ENCODE measurements at places on chromosomes 6 and 20. TPM values are rescaled to one million over a fixed set of nuclear protein-coding genes. Genes with fewer than 3 reads are reported as not detected.

RNF144B gene
- 5.2 TPM for total RNA-seq

LZTS3 gene
- total RNA-seq = 3.3 TPM

DNA sequence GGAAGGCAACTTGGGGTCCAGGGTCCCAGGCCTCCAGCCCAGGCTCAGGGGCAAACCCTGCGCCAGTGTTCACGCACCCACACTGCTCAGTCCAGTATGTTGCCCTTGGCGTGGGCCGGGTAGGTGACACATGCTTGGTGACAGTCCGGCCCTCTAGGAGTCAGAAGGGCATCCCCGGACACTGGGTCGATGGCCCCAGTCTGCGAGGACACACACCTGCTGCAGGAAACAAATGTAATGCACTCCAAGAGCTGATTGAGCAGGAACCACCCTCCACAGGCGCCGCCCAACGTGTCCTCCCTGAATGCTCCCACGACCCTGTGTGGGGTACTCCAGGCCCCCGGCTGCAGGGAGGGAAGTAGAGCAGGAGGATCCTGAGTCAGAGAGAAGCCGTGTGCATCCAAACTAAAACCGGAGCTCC, 160.7 kb downstream of the DLL1 start:
- H3K4me1 ChIP-seq = peaks cover 6% of the 10 kb centered on the region
- no peak for DNase-seq
- no peaks in the 10 kb centered on the region for H3K27me3 ChIP-seq
- no peaks in the 10 kb centered on the region for H3K36me3 ChIP-seq
- H3K27ac ChIP-seq = no peak overlapping the region
- H3K4me3 ChIP-seq = no peak overlapping the region

DUSP15 gene
- total RNA-seq = not detected

- no peak overlapping the region for H3K4me3 ChIP-seq
- DNase-seq = no peak
- H3K36me3 ChIP-seq = no peaks in the 10 kb centered on the region
- no peak overlapping the region for H3K27ac ChIP-seq
- peaks cover 11% of the 10 kb centered on the region for H3K4me1 ChIP-seq
- no peaks in the 10 kb centered on the region for H3K27me3 ChIP-seq
Measured at GRCh38 chr20:40892642-40893041, 136.0 kb upstream of the TOP1 start.

TNNC2 gene
- 1.5 TPM for total RNA-seq

DNA sequence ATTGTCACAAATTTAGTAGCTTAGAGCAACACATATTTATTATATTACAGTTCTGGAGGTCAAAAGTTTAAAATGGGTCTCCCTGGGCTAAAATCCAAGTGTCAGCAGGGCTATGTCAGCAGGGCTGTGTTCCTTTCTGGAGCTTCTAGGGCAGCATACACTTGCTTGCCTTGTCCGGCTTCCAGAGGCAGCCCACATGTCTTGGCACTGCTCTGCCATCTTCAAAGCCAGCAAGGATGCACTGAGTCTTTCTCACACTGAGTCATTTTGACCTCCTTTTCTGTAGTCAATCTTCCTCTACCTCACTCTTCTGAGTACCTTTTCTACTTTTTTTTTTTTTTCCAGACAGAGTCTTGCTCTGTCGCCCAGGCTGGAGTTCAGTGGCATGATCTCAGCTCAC, 39.0 kb downstream of the ADGRF4 start:
- H3K36me3 ChIP-seq = no peaks in the 10 kb centered on the region
- no peaks in the 10 kb centered on the region for H3K27me3 ChIP-seq

DNA sequence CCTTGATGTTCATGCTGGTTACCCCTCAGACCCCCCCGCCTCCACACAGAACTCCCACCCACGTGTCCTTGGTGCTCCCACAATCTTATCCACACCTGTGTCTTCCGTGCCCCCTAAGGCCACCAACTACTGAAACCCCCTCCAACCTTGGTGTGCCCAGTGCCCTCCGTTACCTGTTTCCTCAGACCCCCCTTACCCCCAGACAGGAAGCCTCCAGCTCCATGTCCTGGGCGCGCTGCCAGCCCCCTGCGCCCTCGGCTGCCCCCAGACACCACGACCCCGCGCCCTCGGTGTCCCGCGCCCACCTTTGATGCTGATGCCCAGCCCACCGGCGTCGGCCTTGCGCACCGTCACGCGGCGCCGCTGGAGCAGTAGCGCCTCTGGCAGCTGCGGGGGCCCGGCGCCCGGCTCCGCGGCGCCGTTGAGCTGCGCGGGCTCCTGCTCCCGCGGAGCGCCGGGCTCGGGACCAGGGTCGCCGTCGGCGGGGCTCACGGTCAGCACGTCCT, 504 bp downstream of the SNTA1 start:
- H3K36me3 ChIP-seq = no peaks in the 10 kb centered on the region
- peak overlapping the region; percentile 12 for H3K4me3 ChIP-seq
- no peaks in the 10 kb centered on the region for H3K27me3 ChIP-seq
- no peak overlapping the region for H3K27ac ChIP-seq

GRCh38 chr6:109053336-109053735, 41.3 kb downstream of the SESN1 start:
- DNase-seq = no peak
- H3K4me3 ChIP-seq = no peak overlapping the region
- H3K36me3 ChIP-seq = no peaks in the 10 kb centered on the region
- H3K27me3 ChIP-seq = no peaks in the 10 kb centered on the region

GRCh38 chr6:122184401-122184827, 215.0 kb upstream of the HSF2 start:
- H3K4me1 ChIP-seq = no peaks in the 10 kb centered on the region
- H3K4me3 ChIP-seq = no peak overlapping the region
- no peak for DNase-seq

DNA sequence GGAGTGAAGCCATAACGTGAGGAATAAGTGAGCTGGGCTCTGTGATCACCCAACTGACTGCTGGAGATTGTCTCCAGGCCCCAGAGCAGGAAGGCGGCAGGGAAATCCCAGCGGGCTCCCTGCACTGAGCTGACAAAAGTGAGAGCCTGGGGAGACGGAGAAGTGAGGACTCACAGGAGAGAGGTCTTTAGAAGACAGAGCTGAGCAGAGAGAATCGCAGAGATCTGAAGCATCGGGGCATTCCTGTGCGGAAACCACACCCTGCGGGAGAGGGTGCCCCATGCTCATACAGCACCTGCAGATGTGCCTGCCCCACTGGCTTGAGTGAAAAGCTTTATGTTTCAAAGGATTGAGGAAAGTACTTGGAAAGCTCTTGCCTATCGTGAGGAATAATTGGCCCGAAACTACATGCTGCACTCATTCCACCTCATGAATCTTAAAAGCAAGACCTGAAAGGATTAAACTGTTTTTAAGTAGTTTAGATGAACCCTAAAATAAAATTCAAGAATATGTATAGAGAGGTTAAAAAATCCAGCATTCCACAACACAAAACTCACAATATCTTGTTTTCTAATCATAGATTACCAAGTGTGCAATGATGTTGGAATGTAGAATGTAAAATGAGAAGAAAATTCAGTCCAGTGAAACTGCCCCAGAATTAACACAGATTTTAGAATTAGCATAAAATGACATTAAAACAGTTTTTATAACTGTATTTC, 17.7 kb upstream of the THBS2 start:
- no peaks in the 10 kb centered on the region for H3K36me3 ChIP-seq
- no peak overlapping the region for H3K27ac ChIP-seq
- H3K4me3 ChIP-seq = no peak overlapping the region
- DNase-seq = no peak

GRCh38 chr20:6707321-6707831, 60.1 kb upstream of the BMP2 start:
- H3K4me1 ChIP-seq = peaks cover 8% of the 10 kb centered on the region
- no peak overlapping the region for H3K4me3 ChIP-seq
- no peaks in the 10 kb centered on the region for H3K36me3 ChIP-seq

- no peak overlapping the region for H3K27ac ChIP-seq
- no peaks in the 10 kb centered on the region for H3K4me1 ChIP-seq
- no peaks in the 10 kb centered on the region for H3K27me3 ChIP-seq
- no peaks in the 10 kb centered on the region for H3K36me3 ChIP-seq
- no peak overlapping the region for H3K4me3 ChIP-seq
- DNase-seq = no peak
Measured at GRCh38 chr6:110270165-110270564, 88.0 kb downstream of the METTL24 start.

GRCh38 chr20:56111961-56112730, 106.8 kb upstream of the CBLN4 start:
- no peak overlapping the region for H3K4me3 ChIP-seq
- H3K4me1 ChIP-seq = no peaks in the 10 kb centered on the region
- no peak for DNase-seq
- no peaks in the 10 kb centered on the region for H3K27me3 ChIP-seq
- H3K36me3 ChIP-seq = no peaks in the 10 kb centered on the region

GRCh38 chr6:81547149-81547548, 205.3 kb downstream of the TENT5A start:
- H3K27me3 ChIP-seq = no peaks in the 10 kb centered on the region
- no peaks in the 10 kb centered on the region for H3K36me3 ChIP-seq
- no peak overlapping the region for H3K4me3 ChIP-seq
- no peak for DNase-seq
- H3K27ac ChIP-seq = no peak overlapping the region

GRCh38 chr6:159654483-159655098, 38.5 kb downstream of the SOD2 start:
- H3K27ac ChIP-seq = no peak overlapping the region
- DNase-seq = peak; percentile 69
- no peak overlapping the region for H3K4me3 ChIP-seq
- no peaks in the 10 kb centered on the region for H3K27me3 ChIP-seq
- H3K36me3 ChIP-seq = no peaks in the 10 kb centered on the region
- no peaks in the 10 kb centered on the region for H3K4me1 ChIP-seq

DNA sequence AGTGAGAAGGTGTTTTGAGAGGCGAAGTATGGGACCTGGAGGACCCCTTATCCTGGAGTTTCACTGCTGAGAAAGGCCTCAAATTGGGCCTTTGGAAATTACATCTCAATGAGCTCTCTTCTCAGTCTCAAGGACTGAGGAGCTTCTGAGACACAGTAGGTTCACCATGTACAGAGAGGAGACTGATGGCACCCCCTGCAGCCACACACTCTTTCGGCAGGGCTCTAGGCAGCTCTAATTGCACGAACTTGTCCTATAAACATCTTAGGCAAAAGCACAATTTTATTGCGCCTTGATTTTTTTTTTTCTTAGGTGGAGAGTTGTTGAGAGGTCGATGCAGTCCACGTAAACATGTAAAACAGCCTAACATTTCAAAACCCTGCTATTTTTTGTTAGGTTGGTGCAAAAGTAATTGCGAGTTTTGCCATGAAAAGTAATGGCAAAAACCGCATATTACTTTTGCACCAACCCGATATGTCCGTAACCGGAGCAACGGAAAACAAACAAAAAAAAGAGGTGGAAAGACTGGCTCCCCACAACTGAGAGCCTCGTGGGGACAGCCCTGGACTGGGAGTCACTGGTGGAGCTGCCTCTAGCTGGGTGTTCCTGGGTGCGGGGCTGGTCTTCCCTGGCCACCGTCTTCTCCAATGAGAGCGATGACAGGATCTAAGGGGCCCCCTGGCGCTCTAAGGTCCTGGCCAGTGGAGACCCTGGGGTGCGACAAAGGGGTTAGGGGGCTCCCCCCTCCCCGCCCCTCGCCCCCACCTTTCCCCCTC, 84.0 kb upstream of the EYA2 start:
- no peak overlapping the region for H3K4me3 ChIP-seq
- H3K36me3 ChIP-seq = no peaks in the 10 kb centered on the region

MRPL18 gene
- total RNA-seq = 29.6 TPM

TOX2 gene
- 1.2 TPM for total RNA-seq

GRCh38 chr20:16260911-16261310, 312.3 kb downstream of the KIF16B start:
- H3K27ac ChIP-seq = no peak overlapping the region
- no peaks in the 10 kb centered on the region for H3K36me3 ChIP-seq
- H3K4me3 ChIP-seq = no peak overlapping the region
- no peaks in the 10 kb centered on the region for H3K27me3 ChIP-seq
- DNase-seq = no peak

DNA sequence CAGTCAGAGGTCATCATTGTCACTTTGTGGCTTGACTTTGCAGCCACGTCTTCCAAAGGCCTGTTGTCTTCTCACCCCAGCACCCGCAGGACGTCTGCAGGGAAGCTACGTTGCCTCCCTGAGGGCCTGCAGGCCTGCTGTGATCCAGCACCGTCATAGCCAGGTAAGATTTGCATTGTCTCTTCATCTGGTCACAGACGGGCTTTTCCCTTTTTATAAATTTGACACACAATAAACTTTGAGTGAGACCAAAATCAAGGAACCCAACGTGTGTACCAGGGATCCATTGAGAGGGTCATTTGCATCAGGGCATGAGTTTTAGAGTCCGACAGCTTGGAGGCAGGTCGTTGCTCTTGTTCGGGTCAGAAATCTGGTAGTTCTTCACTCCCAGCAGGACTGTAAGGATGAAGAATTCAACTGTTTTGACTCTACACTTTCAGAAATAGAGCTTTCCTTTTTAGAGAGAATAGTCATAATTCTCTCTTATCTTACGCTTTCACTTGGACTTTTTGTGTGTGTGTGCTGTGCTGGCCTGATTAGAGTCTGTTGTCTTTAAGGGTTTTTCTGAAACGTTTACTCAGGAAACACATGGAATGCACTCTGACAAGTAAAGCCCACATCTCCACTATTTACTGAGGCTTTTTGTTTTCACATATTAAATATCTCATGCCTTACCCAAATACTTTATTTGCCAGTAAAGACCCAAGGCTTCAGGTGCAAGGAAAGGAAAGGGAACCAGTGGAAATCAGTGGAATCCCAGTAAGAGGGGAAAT, 177.2 kb upstream of the TAB2 start:
- peaks cover 12% of the 10 kb centered on the region for H3K4me1 ChIP-seq
- DNase-seq = no peak
- H3K27ac ChIP-seq = peak overlapping the region; percentile 92
- no peaks in the 10 kb centered on the region for H3K27me3 ChIP-seq
- H3K36me3 ChIP-seq = no peaks in the 10 kb centered on the region
- peak overlapping the region; percentile 21 for H3K4me3 ChIP-seq

DNA sequence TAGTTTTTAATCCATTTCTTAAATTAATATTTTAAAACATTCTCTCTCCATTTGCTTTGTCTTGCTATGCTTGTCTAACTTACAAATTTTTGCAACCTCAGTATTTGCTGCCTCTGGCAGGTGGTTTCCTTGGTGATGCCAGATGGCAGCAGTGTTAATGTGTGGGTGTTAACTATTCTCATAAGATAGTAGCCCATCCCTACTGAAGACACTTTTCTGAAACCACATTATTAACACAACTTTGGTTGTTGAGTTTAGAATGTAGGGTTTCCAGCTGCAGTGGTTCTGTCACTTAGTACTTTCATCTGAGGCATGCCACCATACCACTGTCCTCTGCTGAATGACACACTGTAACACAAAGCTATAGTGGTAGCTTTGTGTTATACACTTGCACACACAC, 75.1 kb downstream of the MYO6 start:
- no peak overlapping the region for H3K4me3 ChIP-seq
- no peak overlapping the region for H3K27ac ChIP-seq
- DNase-seq = no peak
- H3K27me3 ChIP-seq = no peaks in the 10 kb centered on the region

- H3K36me3 ChIP-seq = no peaks in the 10 kb centered on the region
- H3K27me3 ChIP-seq = no peaks in the 10 kb centered on the region
- H3K27ac ChIP-seq = no peak overlapping the region
- no peak overlapping the region for H3K4me3 ChIP-seq
- DNase-seq = no peak
- H3K4me1 ChIP-seq = no peaks in the 10 kb centered on the region
Measured at GRCh38 chr20:61699495-61700374, 365.9 kb downstream of the TAF4 start.

Measured in natural killer cell (primary cell).